Fibroblast of skin of scalp (primary cell): ENCODE measurements at places on chromosomes 2 and 18.

- DNase-seq = no peak
These were observed 54.3 kb upstream of the SLC66A3 start for GRCh38 chr2:11100976-11101375.

- DNase-seq = peak; percentile 13
These were observed 136.7 kb downstream of the SP3 start for GRCh38 chr2:173828189-173829142.

DNA sequence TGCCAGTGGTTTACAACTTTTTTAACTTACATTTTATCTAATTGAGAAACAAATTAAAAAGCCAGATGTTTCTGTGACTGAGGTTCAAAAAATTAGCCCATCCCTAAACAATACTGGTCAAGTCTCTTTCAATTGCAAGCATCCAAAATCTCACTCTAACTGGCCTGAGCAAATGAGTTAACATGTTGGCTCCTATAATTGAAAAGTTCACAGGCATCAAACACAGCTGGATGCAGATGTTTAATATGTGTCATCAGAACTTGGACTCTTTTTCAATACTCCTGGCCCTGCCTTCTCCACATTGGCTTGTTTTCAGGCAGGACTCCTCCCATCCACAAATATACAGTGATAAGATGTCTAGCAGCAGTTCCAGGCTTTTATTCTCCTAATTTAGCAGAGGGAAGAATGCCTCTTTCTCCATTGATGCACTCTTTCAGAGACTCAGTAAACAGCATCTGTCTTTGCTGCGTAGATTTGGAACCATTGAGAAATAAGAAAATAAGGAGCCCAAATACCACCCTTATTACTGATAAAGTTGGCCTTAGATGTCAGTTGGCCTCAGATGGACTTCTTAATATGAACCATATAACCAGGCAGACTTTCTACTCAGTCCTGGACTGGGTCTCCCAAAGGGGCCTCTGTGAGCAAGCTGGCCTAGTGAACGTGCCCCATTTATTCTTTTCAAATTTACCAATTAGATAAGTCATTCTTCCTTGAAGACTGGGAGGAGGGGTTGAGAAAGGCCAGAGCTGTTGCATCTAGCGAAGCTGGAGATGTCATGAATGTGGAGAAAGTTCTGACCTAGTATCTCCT lies 30.4 kb upstream of the FN1 start:
- peak; percentile 26 for DNase-seq

- no peak for DNase-seq
These were observed 1615.1 kb downstream of the DPP10 start for GRCh38 chr2:116057538-116057937.

GRCh38 chr18:3623769-3624545 lies 174.0 kb downstream of the TGIF1 start:
- DNase-seq = peak; percentile 98

GRCh38 chr2:26706616-26707473 lies 14.3 kb downstream of the KCNK3 start:
- DNase-seq = no peak

- no peak for DNase-seq
These were observed 118.5 kb downstream of the ACKR3 start for GRCh38 chr2:236688157-236688556.

GRCh38 chr2:172901913-172902312 lies 166.3 kb downstream of the RAPGEF4 start:
- DNase-seq = no peak

GRCh38 chr2:128473175-128474035 lies 154.7 kb upstream of the HS6ST1 start:
- DNase-seq = peak; percentile 95

GRCh38 chr18:11308499-11308898 lies 159.1 kb upstream of the PIEZO2 start:
- no peak for DNase-seq

GRCh38 chr2:19785447-19785846 lies 116.3 kb downstream of the TTC32 start:
- DNase-seq = peak; percentile 32

GRCh38 chr2:98895901-98896300 lies 40.1 kb downstream of the CRACDL start:
- no peak for DNase-seq

- peak; percentile 29 for DNase-seq
These were observed 94.3 kb downstream of the OLA1 start for GRCh38 chr2:174153757-174154680.

- DNase-seq = no peak
These were observed 18.3 kb upstream of the CXCR4 start for GRCh38 chr2:136135921-136136906.

DNA sequence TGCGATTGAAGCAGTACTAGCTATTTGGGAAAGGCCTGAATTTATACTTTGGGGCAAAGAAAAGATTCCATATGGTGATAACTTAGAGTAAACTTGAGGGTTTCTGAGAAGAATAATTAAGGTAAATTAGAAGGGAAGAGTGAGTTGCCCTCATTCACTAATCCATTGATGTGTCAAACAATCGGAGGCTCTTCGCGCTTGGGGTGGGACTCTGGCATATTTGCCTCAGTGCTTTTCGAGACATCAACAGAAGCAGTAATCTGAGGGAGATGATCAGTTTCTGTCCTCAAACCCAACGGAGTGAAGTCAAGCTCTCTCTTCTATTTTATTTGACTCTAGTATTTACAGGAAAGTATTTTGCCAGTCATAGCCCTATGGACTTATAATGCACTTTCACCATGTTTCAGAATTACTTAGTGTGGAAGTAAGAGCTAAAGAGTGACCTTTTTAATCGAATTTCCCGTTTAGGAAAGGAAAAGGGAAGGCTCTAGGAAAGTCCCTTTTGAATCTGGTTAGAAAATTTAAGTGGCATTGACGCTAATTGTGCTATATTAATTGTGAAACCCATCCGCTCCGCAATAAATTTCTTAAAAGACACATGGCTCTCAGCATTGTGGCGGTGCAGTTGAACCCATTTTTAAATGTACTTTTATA lies 1.3 kb downstream of the RAB10 start:
- no peak for DNase-seq

DNA sequence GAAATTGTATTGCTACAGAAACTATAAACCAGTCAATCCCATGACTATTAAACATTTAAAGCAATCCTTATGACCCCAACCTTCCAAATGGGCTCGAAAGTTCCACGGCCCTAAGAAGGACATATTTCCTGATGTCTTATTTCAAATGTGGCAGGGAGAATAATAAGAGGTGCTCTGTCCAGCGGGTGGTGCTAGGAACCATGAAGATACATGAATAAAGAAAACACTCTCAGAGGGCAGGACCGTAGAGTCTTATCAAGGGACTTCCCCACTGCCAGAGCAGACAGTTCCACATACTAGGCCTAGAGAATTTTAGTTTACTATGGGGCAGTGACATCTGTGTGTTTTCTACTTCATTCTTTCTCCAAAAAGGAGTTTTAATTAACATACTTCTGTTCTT lies 187.1 kb upstream of the PIK3C3 start:
- DNase-seq = peak; percentile 12

- no peak for DNase-seq
These were observed 113.8 kb upstream of the RGPD4 start for GRCh38 chr2:107712857-107713256.

DNA sequence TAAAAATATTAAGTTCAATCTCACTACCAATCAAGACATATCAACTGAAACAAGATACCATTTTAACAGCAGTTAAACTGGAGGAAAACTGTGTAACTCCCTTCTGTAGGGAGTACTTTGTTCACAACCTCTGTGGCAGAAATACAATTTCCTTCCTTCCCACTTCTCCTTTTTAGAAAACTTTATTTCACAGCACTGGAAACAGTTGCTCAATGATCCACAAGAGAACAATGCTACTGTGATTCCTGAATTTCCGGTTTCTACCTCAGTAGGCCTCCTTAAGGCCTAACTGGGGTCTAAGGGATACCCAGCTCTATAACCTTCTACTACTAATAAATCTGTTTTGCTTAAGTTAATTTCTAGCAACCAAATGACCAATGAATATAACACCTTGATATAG lies 14.1 kb downstream of the TLK1 start:
- no peak for DNase-seq

DNA sequence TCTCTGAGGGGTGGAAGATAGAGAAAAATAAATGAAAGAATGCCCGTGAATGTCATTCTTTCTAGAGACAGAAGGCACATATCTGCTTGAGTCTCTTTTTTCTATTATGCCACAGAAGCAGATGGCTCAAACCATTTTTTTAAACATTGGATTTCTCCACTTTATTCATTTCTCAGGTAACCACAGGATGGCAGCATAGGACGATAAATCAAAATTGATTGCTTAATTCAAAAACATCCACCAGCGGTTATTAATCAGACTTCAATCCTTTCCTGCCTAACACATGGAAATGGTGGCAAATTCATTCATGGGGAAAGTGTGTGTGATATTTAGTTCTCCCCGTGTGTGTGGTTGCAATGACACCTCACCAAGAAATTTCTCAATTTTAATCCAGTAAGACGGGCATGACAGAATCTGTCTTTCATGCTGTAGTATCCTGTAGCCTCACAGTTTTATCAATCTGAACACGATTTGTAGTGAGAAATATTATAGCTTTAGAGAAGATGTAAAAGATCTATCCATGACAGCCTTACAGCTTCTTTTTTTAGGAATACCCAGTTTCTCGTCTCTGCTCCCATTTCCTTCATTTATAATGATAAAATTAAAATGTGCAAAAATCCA lies 72.2 kb downstream of the DSC3 start:
- DNase-seq = peak; percentile 5

DNA sequence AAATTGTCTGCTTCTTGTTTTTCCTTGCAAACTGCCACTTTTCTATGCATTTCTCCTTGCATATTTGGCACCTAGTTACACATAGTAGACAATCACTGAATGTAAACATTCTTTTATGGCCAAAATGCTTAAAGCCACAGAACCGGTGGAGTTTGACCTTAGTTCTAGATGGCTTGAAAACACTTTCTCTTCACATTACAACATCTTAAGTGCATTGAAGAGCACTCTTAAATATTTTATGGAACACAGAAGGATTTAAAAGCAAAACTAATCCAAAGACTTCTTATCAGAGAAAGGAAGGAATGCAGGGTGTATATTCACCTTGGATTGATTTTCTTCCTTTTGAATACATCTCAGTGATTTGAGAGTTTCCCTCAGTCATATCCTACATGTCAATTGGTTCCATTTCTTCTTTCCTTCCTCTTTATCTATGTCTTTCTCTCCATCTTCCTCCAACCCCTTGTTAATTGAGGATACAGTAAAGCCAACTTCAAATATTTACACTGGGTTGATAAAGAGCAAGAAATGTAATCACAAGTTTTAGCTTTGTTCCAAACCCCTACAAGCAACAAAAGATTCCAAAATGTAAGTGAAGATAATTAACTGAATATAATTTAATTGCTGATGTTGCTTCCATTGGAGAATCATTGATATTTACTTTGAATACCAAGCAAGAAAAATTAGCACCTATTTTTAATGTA lies 548.0 kb downstream of the CNTNAP5 start:
- no peak for DNase-seq

DNA sequence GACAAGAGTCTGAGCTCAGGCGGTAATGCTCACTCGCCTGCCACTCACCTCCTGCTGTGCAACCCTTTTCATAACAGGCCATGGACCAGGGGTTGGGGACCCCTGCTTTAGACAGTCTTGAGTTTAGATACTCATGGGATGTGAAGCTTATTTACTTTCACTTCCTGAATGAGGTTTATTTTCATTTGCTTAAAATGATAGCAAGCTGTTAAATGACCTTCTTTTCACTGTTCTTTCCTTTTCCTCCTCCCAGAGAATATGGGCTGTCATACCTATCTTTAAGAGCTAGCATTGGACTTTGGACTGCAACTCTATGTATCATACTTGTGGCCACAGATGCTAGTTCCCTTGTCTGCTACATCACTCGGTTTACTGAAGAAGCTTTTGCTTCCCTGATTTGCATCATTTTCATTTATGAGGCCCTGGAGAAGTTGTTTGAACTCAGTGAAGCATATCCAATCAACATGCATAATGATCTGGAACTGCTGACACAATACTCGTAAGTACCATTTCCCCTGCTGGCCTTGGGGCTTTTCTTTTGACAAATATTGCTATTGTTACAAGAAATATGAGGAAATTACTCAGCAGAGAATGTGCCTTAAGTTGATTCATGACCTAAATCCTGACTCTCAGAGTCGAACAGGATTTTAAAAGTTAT lies 168.5 kb downstream of the DPP4 start:
- DNase-seq = no peak

DNA sequence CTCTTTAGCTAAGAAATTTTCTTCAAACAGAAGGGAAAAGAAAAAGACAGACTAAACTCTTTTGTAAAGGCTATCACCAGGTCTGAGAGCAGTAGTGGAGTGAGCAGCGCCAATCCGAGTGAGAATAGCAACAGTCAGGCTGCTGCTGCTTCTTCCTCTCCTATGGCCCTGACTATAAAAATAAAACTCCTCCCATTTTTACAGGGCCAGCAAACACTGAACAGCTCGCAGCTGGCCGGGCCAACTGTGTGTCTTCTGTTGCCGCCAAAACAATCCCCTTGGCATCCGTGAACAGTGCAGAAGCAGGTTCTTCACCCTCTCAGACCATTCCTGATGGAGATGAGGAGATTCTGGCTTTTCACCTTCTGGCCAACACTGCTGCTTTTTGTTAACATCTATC lies 124.5 kb downstream of the CNTNAP5 start:
- DNase-seq = no peak

DNA sequence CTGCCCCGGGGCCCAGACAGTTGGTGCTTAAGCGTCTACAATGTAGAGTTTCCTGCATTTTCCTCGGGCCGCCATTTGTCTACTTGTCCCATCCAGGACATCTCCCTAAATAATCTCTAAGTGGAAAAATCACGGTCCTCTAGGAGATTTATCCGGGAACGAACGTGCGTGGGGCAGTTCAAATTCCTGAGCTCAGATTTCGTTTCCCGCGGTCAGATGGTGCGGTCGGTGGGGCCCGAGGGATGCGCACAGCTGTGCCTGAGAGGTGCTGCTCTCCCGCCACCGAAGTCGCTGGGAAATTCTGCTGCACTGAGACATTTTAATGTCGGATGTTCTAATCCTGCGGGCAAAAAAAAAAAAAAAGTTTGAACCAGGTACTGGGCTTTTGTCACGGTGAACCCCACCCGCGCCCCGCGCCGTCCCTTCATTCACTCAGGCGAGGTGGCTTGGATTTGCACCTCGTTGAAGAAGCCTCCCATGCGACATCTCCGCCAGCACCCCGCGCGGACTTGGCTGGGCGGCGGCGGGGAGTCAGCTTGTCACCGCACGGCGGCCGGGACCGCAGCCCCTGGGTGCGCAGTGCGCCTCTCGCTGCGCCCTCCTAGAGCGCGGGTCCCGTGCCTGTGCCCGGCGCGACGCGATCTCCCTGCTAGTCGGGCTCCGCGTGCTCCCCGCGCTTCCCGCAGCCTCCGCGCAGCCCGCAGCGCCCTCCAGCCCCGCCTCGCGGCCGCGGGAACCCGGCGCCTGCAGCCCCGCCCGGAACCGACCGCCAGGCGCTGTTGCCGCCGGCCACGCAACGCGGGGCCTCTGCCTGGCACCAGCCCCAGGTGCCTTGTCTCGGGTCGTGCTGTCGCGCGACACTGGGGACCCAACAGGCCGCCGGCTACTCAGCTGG lies 191.9 kb upstream of the TCF4 start:
- peak; percentile 48 for DNase-seq

DNA sequence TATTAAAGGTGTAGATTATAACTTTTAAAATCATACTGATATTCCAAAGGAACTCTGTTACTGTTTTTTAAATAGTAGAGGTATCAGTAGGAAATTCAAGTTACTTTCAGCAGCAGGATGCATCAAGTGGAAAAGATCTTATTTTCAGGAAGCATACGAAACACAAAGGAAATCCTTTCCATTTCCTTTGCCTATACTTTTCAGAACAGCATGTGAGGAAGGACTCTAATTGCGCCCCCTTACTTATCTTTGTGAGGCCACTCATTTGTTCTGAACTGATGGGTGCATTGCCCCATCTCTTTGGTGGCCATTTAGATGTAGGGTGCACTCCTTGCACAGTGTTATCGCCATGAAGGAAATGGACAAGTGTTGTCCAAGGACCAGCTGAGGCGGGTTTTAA lies 145.3 kb downstream of the BABAM2 start:
- no peak for DNase-seq
